ENCODE measurements at places on chromosomes 1 and 21.

- DNase-seq: no peak
Observed at GRCh38 chr1:6965083-6965934, 180.1 kb downstream of the CAMTA1 start.

GRCh38 chr1:234518876-234519275, 39.9 kb upstream of the TARBP1 start:
- no peak for DNase-seq

DNA sequence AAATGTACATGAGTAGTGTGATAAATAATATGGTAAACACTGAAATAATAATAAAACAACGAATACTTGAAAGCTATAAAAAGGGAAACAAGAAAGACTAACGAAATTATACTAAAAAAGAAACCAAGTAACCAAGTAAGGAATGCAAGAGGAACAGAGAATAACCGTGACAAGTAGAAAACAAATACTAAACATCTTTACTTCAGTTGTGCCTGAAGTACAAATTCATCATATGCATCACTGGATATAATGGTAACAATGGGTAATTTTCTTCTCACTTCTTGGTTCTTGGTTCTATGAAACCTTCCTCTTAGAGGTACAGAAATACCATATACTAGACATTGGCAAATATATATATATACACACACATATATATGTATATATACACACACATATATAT, 1093.6 kb upstream of the B3GALT2 start:
- no peak for DNase-seq

DNA sequence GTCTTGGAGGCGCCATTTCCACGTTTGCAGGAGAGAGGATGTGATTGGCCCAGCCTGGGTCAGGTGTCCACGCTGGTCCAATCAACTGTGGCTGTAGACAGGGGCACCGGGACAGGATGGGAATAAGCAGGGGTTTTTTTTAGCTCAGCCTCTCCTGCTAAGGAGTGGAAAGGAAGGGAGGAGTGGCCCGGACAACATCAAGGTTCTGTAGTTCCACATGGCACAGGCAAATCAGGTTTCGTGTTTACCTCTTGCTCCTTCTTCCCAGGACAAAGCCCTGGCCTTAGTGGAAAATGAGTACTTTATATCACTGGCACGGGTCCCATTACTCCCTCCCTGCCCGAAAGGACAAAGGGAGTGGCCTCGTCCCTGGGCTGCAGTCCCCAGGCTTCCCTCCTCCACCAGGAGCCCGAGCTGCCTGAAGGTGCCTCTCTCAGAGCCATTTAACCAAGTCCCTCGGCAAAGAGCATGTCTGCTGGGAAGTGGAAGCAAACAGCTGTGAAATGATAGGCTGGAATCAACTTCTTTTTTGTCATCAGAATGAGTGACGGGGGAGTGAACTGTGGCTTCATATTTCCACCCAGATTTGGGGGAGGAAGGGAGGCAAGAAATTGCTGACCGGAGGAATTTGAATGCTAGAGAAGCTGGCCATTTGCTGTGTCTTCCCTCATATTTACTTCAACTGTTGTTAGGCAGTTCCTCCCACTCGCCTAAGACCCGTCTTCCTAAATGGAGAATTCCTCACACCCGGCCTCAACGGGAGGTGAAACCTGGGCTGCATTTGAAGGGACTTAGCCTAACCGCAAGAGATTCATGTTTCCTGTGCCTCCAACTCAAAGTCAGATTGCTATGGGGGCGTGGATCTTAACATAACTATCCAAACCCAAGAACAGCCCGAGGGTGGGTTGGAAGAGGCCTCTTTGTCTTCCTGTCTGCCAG, 84.9 kb upstream of the SLC44A3 start:
- no peak for DNase-seq

DNA sequence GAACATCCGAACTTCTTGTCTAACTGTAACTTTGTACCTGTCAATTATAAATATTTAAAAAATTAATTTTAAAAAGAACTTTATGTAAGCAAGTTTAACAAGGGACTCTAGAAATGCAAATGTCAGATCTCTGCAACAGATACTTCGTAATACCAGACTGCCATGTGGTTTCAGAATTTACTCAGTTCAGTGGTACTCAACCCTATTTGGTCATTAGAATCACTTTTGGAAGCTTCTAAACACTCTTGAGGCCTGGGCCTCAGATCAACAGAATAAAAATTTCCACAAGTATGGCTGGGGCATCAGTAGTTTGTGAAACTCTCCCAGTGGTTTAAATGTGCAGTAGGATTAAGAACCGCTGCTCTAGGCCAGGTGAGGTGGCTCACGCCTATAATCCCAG, 139.5 kb upstream of the SMYD2 start:
- no peak for DNase-seq

DNA sequence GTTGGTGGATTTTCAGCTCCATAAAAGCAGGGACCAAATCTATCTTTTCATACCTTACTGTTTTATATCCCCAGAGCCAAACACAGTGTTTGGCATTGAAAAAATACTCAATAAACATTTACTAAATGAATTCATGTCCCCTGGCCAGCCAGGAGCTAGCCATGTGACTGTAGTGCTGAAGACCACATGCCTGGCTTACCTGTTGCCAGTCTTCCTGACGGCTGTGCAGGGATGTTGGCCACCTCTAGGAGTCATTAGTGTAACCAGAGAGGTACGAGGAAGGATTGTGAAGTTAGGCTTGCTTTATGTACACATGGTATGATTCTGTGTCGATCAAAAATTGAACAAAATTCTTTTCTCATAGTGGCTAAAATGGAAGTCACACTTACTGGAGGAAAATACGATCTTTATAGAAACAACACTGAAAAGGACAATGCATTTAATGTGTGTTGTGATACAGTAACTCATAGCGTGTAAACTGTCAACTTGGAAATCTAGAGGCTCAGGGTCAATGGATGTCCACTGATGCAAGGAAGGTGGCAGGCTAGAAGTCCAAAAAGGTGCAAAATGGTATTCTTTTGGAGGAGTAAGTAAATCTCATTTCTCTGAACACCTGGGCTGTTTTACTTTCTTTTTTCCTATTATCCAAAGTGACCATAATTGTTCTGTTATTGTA, 60.9 kb downstream of the FGGY start:
- DNase-seq: no peak

- no peak for DNase-seq
Observed at GRCh38 chr1:68128820-68129219, 78.4 kb upstream of the DIRAS3 start.

GRCh38 chr1:202968895-202969295, 1.8 kb upstream of the CYB5R1 start:
- no peak for DNase-seq

DNA sequence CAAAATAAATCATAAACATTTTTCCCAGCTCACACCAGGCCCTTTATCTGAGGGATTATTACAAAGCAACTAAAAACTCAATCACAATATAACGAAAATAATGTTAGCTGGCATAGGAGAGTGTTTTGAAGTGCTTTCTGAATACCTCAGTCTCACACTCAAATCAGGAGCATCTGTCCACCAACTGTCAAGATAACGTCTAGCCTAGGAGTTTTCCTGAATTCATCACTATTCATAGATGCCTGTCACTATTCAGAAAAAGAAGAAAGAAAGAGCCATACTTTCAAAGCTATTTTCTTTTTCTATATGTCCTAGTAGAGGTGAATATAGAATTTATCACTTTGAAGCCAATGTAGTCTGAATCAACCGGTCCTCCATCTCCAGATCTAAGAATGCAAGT, 127.0 kb downstream of the AKT3 start:
- no peak for DNase-seq

GRCh38 chr1:171661076-171661650, 8.7 kb upstream of the MYOC start:
- no peak for DNase-seq

DNA sequence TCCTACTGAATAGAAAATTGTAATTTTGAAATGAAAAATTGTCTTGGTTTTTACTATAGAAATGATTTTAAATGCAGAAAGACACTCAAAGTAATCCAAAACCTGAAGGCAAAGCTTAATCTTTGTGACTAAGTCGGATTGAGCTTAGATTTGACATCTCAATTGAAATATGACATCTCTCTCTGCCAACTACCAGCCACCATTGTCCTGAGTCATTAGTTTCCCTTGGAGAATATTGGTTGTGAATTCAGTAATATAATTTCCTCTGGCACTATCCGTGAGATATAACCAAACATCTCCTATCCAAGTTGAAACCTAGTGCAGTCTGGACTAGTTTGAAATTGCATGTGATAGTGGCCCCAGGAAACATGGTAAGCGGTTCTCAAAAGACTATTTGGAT, 37.1 kb downstream of the PLA2G4A start:
- no peak for DNase-seq

DNA sequence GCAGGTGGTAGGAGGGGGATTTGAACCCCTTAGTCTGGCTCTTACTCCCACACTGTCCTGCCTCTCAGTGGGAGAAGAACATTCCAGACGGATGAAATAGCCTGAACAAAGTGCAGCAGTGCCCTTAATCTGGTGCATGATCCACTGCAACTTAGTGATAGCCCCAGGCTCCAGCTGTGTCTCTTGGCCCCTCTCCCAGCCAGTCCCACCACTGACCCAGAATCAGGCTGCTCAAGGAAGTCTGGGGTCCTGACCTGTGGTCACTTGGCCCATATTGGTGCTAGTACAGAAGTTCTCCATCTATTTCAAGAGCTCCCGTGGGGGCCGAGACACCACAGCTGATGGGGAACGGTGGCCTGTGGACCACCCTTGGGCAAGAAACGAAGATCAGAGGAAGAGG, 255.0 kb downstream of the KAZN start:
- no peak for DNase-seq

- no peak for DNase-seq
Observed at GRCh38 chr1:111801071-111801850, 45.6 kb downstream of the DDX20 start.

GRCh38 chr1:221117548-221117951, 238.3 kb downstream of the HLX start:
- no peak for DNase-seq

DNA sequence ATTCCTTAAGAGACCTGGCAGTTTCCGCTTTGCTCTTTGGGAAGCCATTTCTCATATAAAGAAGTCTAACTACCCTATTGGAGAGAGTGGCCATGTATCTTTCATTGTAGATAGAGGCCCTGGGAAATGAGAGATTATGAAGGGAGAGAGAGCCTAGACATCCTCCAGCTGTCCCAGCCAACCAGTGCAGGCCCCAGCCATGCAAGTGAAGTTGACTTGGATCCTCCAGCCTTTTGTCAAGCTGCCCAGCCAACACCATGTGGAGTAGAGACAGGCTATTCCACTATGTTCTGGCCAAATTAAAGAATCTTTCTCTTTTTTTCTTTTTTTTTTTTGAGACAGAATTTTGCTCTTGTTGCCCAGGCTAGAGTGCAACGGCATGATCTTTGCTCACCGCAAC, 7.1 kb upstream of the ANP32E start:
- DNase-seq: no peak

DNA sequence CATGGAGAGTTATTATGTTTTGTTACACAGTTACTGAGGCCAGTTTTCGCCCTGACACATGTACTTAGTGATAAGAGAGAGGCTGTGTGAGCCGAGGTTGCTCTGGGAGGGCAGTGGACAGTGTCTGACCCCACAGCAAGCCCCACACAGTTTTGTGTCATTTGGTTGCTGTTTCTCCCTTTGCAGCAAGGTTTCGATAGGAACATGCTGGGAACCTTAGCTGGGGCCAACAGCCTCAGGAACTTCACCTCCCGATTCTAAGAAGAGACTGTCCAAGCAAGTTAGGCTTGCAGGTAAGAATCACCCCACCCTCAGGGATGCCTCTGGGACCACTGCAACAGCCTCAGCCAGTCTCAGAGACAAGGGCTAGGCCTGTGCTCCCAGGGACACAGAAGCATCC, 45.3 kb downstream of the PKP1 start:
- no peak for DNase-seq

DNA sequence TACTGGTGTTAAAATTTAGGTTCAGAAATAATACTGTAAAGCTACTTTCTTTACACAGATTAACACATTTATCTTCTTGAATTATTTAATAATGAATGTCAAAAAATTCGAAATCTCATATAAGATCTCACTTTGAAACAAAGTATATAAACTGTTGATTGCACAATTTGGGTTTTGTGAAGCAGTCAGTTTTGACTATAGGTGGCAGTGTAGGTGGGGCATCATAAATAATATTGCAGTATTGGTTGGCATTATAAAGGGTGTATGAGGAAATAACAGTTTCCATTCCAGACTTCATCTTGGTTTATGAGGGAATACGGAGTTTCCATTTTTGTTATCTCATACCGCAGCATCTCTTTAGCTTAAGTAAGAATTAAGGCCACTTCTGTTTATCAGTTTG, 49.9 kb downstream of the SUCO start:
- DNase-seq: no peak

DNA sequence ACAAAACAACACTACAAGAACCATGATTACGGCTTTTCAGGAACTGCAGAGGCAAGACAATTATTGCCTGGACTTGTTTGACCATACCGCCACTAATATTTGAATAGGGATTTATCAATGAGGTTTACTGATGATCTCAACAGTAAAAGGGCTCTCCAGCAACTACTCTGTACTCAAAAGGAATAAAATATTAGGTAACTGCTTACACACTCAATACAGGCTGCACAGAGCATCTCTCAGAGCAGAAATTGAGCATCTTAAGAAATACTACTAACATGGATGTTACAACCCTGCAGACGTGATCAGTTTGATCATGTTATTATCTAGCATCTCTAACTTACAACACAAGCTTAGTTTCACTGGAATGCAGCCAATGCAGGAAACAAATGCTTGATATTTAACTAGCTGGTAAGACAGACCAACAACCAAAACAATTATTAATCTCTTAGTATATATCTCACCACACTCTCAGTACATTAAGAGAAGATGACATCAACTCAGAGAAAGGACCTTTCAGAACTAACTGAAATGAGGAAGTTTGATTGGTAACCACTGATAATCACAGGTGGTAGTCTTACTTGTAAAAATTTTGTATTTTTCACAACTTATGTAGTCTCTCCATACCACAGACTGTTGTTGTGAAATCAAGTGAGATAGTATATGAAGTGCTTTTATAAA, 52.2 kb downstream of the PUM1 start:
- DNase-seq: no peak

DNA sequence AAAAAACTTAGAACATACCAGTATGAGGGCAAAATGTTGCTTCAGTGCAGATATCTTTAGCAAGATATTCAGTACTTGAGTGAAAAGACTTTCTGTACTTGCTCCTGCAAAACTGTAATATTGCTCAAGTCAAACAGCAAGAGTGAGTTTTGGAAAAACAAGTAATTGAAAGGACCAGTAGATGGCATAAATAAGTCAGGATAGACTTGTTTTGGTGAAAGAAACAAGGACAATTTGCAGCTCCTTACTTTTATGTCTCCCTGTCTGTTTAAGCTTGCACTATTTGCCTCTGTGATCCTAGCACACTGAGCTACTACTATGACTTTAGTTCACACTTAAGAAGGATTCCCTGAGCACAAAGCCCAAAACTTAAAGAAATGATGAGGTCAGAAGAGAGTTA, 39.1 kb downstream of the IFI44 start:
- no peak for DNase-seq

DNA sequence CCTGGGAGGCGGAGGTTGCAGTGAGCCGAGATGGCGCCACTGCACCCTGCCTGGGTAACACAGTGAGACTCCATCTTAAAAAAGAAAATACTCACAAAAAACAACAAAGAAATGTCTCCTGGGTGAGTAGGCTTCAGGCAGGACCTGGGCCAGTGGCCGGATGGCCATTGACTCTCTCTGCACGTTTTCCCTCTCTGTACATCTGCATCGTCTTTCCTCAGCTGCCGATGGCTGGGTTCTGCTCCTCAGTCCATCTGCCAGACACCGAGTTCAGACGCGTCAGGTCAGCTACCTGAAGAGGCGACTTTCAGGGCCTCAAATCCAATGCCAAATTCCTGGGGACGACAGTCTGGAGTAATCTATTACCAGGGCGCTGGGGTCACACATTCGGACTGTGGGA, 199.3 kb downstream of the CAMTA1 start:
- DNase-seq: no peak
